ENCODE measurements at places on chromosomes 7 and 10. TPM values are rescaled to one million over a fixed set of nuclear protein-coding genes. Genes with fewer than 3 reads are reported as not detected.

- H3K4me1 ChIP-seq: no peaks in the 10 kb centered on the region
- H3K27ac ChIP-seq: no peak overlapping the region
- no peaks in the 10 kb centered on the region for H3K36me3 ChIP-seq
- H3K4me3 ChIP-seq: no peak overlapping the region
- DNase-seq: no peak
These were observed 77.3 kb upstream of the SAMD8 start for GRCh38 chr10:75034131-75034512.

DNA sequence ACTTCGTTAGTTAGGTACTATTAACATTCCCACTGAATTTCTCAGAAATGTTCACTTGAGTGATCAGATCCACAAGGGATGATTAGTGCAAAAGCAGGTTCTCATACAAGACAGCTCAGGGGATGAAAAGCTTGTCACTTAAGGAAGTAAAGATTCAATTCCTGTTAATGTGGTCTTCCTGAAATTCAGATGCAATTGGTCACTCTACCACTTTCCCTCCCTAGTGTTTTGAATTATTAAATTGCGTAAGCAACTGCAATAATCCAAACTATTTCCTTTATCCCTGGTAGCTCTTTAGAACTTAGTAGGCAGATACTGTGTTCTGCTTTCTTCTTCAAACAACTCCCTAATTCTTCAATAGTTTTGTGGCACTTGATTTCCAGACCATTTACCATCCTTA, 121.4 kb downstream of the MAGI2 start:
- H3K27me3 ChIP-seq: no peaks in the 10 kb centered on the region
- H3K36me3 ChIP-seq: no peaks in the 10 kb centered on the region
- no peaks in the 10 kb centered on the region for H3K4me1 ChIP-seq
- no peak overlapping the region for H3K27ac ChIP-seq

DNA sequence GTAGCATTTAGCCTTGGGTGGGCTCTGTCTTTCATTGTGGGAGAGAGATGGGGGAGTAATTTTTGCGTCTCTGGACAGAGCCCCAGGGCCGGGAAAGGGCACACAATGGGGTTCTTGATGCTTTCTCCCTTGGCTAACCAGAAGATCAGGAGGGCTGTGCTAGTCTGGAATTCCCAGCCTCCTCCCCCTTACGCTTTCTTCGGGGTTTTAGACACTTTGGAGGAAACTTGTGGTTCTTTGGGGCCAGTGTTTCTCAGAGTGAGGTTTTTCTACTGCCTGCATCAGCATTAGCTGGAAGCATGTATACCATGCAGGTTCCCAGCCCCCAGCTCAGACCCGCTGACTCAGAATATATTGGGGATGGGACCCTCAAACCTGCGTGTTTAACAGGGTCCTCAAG, 7.0 kb downstream of the NEURL1 start:
- H3K4me3 ChIP-seq: no peak overlapping the region
- H3K36me3 ChIP-seq: no peaks in the 10 kb centered on the region
- peak; percentile 36 for DNase-seq
- H3K27ac ChIP-seq: no peak overlapping the region
- H3K4me1 ChIP-seq: no peaks in the 10 kb centered on the region

GRCh38 chr10:99930731-99931550, 78.8 kb downstream of the DNMBP start:
- no peak for DNase-seq
- peaks cover 42% of the 10 kb centered on the region for H3K4me1 ChIP-seq
- no peaks in the 10 kb centered on the region for H3K36me3 ChIP-seq
- no peak overlapping the region for H3K4me3 ChIP-seq
- H3K27me3 ChIP-seq: no peaks in the 10 kb centered on the region

GRCh38 chr7:7720193-7720592, 1.8 kb upstream of the RPA3 start:
- H3K36me3 ChIP-seq: no peaks in the 10 kb centered on the region
- H3K4me1 ChIP-seq: no peaks in the 10 kb centered on the region
- no peak for DNase-seq
- no peaks in the 10 kb centered on the region for H3K27me3 ChIP-seq

- peaks cover 3% of the 10 kb centered on the region for H3K27me3 ChIP-seq
- H3K4me1 ChIP-seq: no peaks in the 10 kb centered on the region
These were observed 53.3 kb downstream of the FIGNL1 start for GRCh38 chr7:50396856-50397255.

DNA sequence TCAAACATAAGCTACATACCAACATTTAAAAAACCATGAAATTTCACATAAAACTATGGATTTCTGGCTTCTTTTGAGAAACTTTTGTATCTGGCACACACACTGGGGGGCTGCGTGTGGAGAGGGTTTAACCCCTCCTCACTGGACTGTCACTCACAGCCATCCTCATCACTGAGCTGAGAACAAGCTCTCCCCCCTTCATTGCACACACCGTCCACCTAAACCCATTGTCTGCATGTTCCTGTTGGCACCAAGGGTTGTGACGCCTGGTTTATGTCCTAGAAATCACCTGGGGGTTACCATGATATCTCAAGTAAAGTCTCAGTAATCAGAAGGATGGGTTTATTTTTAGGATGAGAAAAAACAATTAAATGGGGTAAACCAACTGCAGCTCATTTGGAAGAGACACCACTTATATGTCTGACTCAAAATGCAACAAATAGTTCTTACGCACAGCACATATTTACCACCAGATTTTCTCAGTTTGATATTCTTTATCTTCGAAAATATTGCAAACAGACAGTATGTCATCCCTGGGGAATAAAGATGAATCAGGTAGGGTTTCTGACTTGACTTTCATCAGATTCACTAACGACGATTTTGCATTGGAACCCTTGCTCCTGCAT, 218.5 kb upstream of the KLF6 start:
- H3K27me3 ChIP-seq: no peaks in the 10 kb centered on the region
- peaks cover 14% of the 10 kb centered on the region for H3K4me1 ChIP-seq
- H3K36me3 ChIP-seq: no peaks in the 10 kb centered on the region

- no peaks in the 10 kb centered on the region for H3K36me3 ChIP-seq
- H3K4me1 ChIP-seq: no peaks in the 10 kb centered on the region
- no peak overlapping the region for H3K27ac ChIP-seq
- H3K4me3 ChIP-seq: no peak overlapping the region
- H3K27me3 ChIP-seq: no peaks in the 10 kb centered on the region
These were observed 34.3 kb upstream of the WASHC2A start for GRCh38 chr10:50033481-50033880.

DNA sequence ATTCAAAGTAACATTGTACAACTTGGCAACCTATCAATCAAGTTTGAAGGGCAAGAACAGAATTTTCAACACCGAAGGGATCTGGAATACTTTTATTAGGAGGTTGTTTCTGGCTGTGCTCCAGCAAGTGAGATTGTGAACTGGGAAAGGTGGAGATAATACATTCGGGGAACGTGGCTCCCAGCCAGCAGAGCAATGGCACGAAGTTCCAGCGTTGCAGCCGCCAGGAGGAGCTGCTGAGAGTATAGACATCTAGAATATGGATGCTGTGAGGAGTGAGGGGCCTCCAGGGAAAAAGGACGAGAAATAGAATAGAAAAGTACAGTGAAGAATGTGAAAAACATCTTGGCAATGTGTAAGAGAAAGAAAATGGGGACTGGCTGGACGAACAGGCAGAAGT, 69.5 kb downstream of the TCERG1L start:
- no peak overlapping the region for H3K27ac ChIP-seq
- H3K4me1 ChIP-seq: no peaks in the 10 kb centered on the region
- peaks cover 46% of the 10 kb centered on the region for H3K27me3 ChIP-seq
- no peaks in the 10 kb centered on the region for H3K36me3 ChIP-seq
- DNase-seq: no peak

DNA sequence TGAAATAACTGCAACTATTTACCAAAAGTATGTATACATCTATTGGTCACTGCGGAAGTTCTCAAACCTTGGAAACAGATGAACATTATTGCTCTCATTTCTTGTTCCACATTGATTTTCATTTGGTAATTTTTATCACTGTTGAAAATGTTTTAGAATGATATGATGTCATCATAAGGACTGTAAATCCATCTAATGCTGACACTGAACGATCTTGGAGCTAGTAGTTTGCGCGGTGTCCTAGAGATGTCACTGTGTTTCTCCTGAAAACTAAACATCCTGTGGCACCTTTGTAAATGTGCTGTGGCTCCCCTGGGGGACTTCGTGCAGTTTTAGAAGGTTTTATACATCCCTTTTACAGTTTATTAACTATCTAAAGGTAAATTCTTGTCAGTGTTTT, 73.5 kb downstream of the DNAJB9 start:
- no peak for DNase-seq
- no peaks in the 10 kb centered on the region for H3K27me3 ChIP-seq
- H3K36me3 ChIP-seq: no peaks in the 10 kb centered on the region
- no peak overlapping the region for H3K27ac ChIP-seq
- H3K4me3 ChIP-seq: no peak overlapping the region
- no peaks in the 10 kb centered on the region for H3K4me1 ChIP-seq

DNA sequence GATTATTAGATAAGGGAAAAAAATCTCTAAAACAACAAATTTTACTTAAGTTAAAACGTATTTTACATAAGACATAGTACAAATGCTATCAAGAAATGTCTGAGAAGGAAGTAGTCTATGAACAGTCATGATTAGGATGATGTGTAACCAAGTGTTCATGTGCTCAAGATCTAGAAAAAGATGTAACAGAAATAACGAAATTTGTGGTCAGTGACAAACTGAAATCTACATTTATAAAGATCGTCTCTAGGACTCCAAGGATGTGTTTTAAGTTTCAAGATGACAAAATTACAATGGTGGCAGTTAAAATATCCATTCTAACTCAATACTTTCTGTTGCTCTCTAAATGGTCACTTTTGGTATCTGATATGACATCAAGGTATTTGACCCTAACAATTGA, 17.2 kb downstream of the PPP3CB start:
- H3K27ac ChIP-seq: no peak overlapping the region
- H3K4me3 ChIP-seq: no peak overlapping the region

GRCh38 chr7:29749701-29750321, 56.5 kb upstream of the WIPF3 start:
- no peak for DNase-seq
- H3K27ac ChIP-seq: no peak overlapping the region
- H3K36me3 ChIP-seq: no peaks in the 10 kb centered on the region

- H3K36me3 ChIP-seq: no peaks in the 10 kb centered on the region
- no peak overlapping the region for H3K27ac ChIP-seq
- no peak overlapping the region for H3K4me3 ChIP-seq
- no peak for DNase-seq
These were observed 1.9 kb upstream of the CYP2C8 start for GRCh38 chr10:95071107-95071660.

DNA sequence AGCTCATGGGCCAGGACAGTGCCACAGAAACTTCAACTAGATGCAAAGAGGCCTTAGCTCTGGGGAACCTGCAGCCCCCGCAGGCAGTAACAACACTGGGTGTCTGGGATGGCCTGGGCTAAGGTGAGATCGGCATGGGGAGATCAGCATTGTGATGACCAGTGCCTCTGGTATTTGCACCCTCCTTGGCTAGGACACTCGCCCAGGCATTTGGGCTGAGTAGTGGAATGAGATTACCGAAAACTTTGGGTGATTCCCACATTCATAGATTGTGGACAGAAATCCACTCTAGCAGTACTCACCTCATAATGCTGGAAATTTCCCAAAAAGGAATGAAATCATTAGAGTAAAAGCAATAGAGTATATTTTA, 70.6 kb upstream of the ZMIZ2 start:
- peaks cover 96% of the 10 kb centered on the region for H3K36me3 ChIP-seq
- peak overlapping the region; percentile 30 for H3K27ac ChIP-seq
- H3K4me1 ChIP-seq: no peaks in the 10 kb centered on the region

- H3K27ac ChIP-seq: peak overlapping the region; percentile 75
- no peaks in the 10 kb centered on the region for H3K27me3 ChIP-seq
- H3K4me1 ChIP-seq: peaks cover 17% of the 10 kb centered on the region
- DNase-seq: no peak
These were observed 100.7 kb downstream of the HIP1 start for GRCh38 chr7:75637854-75638593.

DNA sequence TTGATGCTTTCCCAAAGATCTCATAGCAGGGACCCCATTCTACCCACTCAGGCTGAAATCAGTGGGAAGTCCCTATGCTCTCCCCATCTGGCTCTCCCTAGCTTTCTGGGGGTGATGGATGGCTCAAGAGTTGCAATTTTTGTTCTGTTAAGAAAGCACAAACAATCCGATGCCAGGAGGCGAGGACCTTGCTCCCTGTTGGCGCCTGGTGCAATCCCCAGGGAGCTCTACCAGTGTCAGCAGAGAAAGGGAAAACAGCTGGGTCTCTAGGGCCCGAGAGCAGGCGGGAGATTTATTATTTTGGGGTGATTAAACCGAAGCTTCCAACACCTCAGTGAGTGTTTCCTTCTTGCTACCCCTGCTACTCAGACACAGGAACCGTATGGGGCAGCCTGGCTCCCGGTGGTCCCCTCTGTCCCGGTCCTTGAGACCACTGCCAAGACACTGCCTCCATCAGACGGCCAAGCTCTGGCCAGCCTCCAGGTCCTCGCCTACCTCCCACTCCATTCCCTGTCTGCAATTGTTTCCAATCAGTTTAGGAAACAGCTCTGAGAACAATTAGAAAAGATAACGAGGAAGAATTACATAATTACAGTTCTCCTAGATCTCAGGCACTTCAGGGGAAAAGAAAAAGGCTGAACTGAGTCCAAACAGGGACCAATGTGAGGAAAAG, 147.9 kb downstream of the PLXNA4 start:
- no peaks in the 10 kb centered on the region for H3K27me3 ChIP-seq
- no peak overlapping the region for H3K27ac ChIP-seq
- no peaks in the 10 kb centered on the region for H3K36me3 ChIP-seq
- H3K4me1 ChIP-seq: peaks cover 3% of the 10 kb centered on the region
- H3K4me3 ChIP-seq: no peak overlapping the region

GRCh38 chr10:99681553-99681952, 22.2 kb downstream of the ENTPD7 start:
- H3K4me3 ChIP-seq: no peak overlapping the region
- no peaks in the 10 kb centered on the region for H3K36me3 ChIP-seq
- no peak for DNase-seq
- no peaks in the 10 kb centered on the region for H3K27me3 ChIP-seq

DNA sequence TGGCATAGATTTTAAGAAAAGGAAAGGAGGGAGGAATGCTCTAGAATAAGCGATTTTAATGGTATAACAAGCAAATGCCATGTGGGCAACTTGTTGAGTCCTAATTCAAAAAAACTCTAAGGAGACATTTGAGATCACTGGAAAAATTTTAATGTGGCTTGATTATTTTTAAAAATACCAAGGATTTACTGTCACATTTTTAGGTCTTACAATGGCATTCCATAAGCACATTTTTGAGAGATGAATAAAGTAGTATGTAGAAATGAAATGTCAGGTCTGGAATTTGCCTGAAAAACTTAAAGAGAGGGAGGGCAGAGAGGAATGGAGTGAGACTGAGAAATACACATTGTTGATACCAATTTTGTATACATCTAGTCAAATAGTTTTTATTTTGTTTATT, 20.3 kb downstream of the NCAPG2 start:
- no peak overlapping the region for H3K27ac ChIP-seq
- no peaks in the 10 kb centered on the region for H3K27me3 ChIP-seq
- H3K4me1 ChIP-seq: no peaks in the 10 kb centered on the region
- DNase-seq: no peak
- H3K36me3 ChIP-seq: no peaks in the 10 kb centered on the region

GRCh38 chr7:7595451-7595850, 28.8 kb downstream of the MIOS start:
- DNase-seq: no peak
- no peak overlapping the region for H3K27ac ChIP-seq
- H3K27me3 ChIP-seq: no peaks in the 10 kb centered on the region
- no peaks in the 10 kb centered on the region for H3K36me3 ChIP-seq
- no peaks in the 10 kb centered on the region for H3K4me1 ChIP-seq
- no peak overlapping the region for H3K4me3 ChIP-seq

Gene PKD1L1
- 0.70 TPM for polyA plus RNA-seq

Gene LRMDA
- 9.0 TPM for polyA plus RNA-seq

Gene HTR7
- polyA plus RNA-seq: not detected

Gene CLCN1
- not detected for polyA plus RNA-seq

Gene COX19
- 11.5 TPM for polyA plus RNA-seq

Gene CD36
- 21.6 TPM for polyA plus RNA-seq

Gene BUD31
- 141 TPM for polyA plus RNA-seq

Gene STOX1
- not detected for polyA plus RNA-seq
